Posterior vena cava (tissue), 2 donors: ENCODE measurements at places on chromosomes 11 and 22. TPM values are rescaled to one million over a fixed set of nuclear protein-coding genes. Genes with fewer than 3 reads are reported as not detected.

The ASRGL1 gene
- 13.3 TPM for total RNA-seq

The CD6 gene
- total RNA-seq: 0.43 TPM

The OR52A1 gene
- total RNA-seq: not detected

GRCh38 chr22:22425783-22426624 lies 82.5 kb downstream of the ZNF280B start:
- DNase-seq: no peak

- no peak for DNase-seq
Measured at GRCh38 chr11:75508051-75508561, 17.6 kb downstream of the GDPD5 start.

GRCh38 chr11:113796663-113797259 lies 17.2 kb downstream of the CLDN25 start:
- DNase-seq: no peak

GRCh38 chr22:44195189-44195871 lies 14.6 kb downstream of the PARVG start:
- DNase-seq: peak; percentile 71
